ENCODE measurements at places on chromosomes 16 and 17. TPM values are rescaled to one million over a fixed set of nuclear protein-coding genes. Genes with fewer than 3 reads are reported as not detected.
A peak's percentile ranks its signal among the peaks of the same experiment; 100 is the strongest.

GRCh38 chr16:75913958-75914357 lies 187.7 kb upstream of the CPHXL start:
- no peak overlapping the region for H3K27ac ChIP-seq
- H3K36me3 ChIP-seq: no peaks in the 10 kb centered on the region
- no peak overlapping the region for H3K4me3 ChIP-seq

DNA sequence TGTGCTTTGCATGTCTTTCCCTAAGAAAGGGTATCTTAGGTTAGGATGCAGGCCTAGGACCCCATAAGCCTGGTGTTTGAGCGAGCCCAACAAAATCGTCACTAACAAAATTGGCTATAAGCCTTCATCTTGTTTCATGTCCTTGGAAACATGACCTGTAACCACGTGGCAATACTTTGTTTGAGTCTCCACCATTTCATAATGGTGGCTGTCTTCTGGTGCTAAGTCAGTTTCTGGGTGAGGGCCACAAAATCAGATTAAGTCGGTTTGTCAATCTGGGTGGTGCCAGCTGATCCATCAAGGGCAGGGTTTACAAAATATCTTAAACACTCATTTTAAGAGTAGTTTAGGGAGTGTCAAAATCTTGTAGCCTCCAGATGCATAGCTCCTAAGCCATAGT lies 33.0 kb downstream of the C16orf54 start:
- no peak overlapping the region for H3K27ac ChIP-seq
- no peak for DNase-seq
- no peaks in the 10 kb centered on the region for H3K27me3 ChIP-seq
- no peaks in the 10 kb centered on the region for H3K4me1 ChIP-seq

GRCh38 chr17:3914312-3914670 lies 2.0 kb downstream of the P2RX1 start:
- no peak overlapping the region for H3K4me3 ChIP-seq
- DNase-seq: no peak
- H3K4me1 ChIP-seq: peaks cover 13% of the 10 kb centered on the region
- no peaks in the 10 kb centered on the region for H3K27me3 ChIP-seq
- H3K27ac ChIP-seq: no peak overlapping the region

CEMP1 gene
- total RNA-seq: 3.6 TPM

GRCh38 chr17:19024101-19025078 lies 19.8 kb upstream of the FAM83G start:
- H3K4me3 ChIP-seq: no peak overlapping the region
- H3K36me3 ChIP-seq: no peaks in the 10 kb centered on the region
- no peak for DNase-seq
- H3K4me1 ChIP-seq: no peaks in the 10 kb centered on the region

DNA sequence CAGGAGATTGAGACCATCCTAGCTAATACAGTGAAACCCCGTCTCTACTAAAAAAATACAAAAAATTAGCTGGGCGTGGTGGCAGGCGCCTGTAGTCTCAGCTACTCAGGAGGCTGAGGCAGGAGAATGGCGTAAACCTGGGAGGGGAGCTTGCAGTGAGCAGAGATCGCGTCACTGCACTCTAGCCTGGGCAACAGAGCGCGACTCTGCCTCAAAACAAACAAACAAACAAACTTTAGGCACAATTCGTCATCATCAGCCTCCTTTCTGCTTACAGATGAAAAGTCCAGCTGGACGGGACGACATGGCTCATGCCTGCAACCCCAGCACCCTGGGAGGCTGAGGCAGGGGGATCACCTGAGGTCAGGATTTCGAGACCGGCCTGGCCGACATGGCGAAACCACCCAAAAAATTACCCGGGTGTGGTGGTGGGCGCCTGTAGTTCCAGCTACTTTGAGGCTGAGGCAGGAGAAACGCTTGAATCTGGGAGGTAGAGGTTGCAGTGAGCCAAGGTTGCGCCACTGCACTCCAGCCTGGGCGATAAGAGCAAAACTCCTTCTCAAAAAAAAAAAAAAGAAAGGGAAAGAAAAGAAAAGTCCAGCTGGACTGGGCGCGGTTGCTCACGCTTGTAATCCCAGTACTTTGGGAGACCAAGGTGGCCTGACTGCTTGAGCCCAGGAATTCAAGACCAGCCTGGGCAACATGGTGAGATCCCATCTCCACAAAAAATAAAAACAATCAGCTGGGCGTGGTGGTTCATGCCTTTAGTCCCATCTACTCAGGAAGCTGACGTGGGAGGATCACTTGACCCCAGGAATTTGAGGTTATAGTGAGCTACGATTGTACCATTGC lies 1.5 kb upstream of the SPIRE2 start:
- H3K4me3 ChIP-seq: no peak overlapping the region
- no peak overlapping the region for H3K27ac ChIP-seq
- H3K27me3 ChIP-seq: no peaks in the 10 kb centered on the region

GRCh38 chr16:83682868-83683235 lies 124.9 kb upstream of the HSBP1 start:
- H3K4me1 ChIP-seq: no peaks in the 10 kb centered on the region
- no peaks in the 10 kb centered on the region for H3K36me3 ChIP-seq
- H3K27me3 ChIP-seq: no peaks in the 10 kb centered on the region
- H3K27ac ChIP-seq: no peak overlapping the region

SMYD4 gene
- 20.9 TPM for total RNA-seq

DNA sequence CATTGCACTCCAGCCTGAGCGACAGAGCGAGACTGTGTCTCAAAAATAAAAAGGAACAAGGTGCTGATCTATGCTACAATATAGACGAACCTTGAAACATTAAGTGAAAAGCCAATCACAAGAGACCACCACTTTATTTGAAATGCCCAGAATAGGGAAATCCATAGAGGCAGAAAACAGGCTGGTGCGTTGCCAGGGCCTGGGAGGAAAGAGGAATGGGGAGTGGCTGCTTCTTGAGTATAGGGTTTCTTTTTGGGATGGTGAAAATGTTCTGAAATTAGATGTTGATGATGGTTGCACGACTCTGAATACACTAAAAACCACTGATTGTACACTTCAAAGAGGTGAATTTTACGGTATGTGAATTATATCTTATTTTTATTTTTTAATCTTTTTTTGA lies 20.3 kb upstream of the GLIS2 start:
- peaks cover 22% of the 10 kb centered on the region for H3K4me1 ChIP-seq
- no peak for DNase-seq
- H3K27me3 ChIP-seq: no peaks in the 10 kb centered on the region
- no peak overlapping the region for H3K27ac ChIP-seq
- no peaks in the 10 kb centered on the region for H3K36me3 ChIP-seq

DNA sequence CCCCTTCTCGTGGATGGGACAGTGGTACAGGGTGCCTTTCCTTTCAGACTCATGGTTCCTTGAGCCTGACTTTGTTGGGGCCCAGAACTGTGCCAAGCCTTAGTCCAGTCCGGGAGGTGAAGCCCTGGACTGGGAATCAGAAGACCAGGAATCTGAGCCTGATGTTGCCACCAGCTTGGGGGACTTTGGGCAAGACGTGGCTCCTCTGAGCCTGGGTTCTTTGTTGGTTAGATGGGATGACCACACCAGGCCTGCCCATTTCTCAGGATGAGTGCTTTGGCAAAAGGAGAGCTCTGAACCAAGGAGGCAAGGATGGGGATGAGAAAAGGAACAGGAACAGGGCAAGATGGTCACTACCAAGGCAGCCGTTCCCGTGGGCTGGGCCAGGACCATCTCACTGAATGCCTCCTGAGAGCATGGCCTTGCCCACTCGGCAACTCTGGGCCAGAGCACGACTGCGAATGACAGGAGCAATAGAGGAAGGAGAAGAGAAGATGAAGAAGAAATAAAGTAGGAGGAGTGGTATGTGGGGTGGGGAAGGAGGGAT lies 32.5 kb downstream of the PITPNM3 start:
- H3K36me3 ChIP-seq: no peaks in the 10 kb centered on the region
- no peak for DNase-seq
- no peaks in the 10 kb centered on the region for H3K4me1 ChIP-seq
- H3K27ac ChIP-seq: no peak overlapping the region

- H3K27me3 ChIP-seq: no peaks in the 10 kb centered on the region
- no peak for DNase-seq
- no peak overlapping the region for H3K4me3 ChIP-seq
- no peaks in the 10 kb centered on the region for H3K4me1 ChIP-seq
- H3K36me3 ChIP-seq: no peaks in the 10 kb centered on the region
Measured at GRCh38 chr17:33732116-33732515, 439.0 kb upstream of the ASIC2 start.

- H3K4me1 ChIP-seq: peaks cover 31% of the 10 kb centered on the region
- H3K4me3 ChIP-seq: no peak overlapping the region
- H3K27me3 ChIP-seq: no peaks in the 10 kb centered on the region
- peak overlapping the region; percentile 62 for H3K27ac ChIP-seq
Measured at GRCh38 chr17:3888343-3889171, 4.3 kb downstream of the CAMKK1 start.

- H3K27ac ChIP-seq: no peak overlapping the region
- H3K36me3 ChIP-seq: no peaks in the 10 kb centered on the region
- H3K27me3 ChIP-seq: no peaks in the 10 kb centered on the region
- no peak for DNase-seq
- H3K4me3 ChIP-seq: no peak overlapping the region
Measured at GRCh38 chr16:5377280-5377898, 279.8 kb upstream of the EEF2KMT start.

MYL4 gene
- total RNA-seq: 5.2 TPM

- H3K4me3 ChIP-seq: no peak overlapping the region
- no peaks in the 10 kb centered on the region for H3K27me3 ChIP-seq
- H3K27ac ChIP-seq: no peak overlapping the region
- no peaks in the 10 kb centered on the region for H3K36me3 ChIP-seq
Measured at GRCh38 chr16:59690216-59690615, 956.1 kb upstream of the GOT2 start.

NXN gene
- 18.3 TPM for total RNA-seq

DNA sequence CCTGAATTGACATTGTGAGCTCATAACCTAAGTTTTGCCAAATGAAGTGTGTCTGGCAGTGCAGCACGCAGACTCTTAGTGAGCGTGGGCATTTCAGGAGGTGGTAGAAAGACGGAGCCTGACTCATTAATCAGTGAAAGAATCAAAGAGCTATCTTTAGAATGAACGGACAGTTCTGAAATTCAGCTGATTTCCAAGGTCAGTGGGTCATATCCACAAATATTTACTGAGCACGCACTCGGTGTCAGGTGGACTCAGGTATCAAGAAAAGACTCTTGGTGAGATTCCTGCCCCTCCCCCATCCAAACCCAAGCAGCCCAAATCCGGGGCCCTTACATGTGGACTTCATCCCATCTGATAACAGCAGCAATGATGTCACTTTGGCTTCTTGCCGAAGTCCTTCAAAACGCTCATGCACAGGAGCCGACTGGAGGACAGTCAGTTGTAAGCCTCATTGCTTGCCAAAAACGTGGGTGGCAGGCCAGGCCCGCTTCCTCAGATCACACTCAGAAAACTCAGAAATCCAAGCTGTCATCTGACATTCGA lies 185.8 kb downstream of the HS3ST3A1 start:
- no peaks in the 10 kb centered on the region for H3K27me3 ChIP-seq
- H3K27ac ChIP-seq: no peak overlapping the region
- no peaks in the 10 kb centered on the region for H3K36me3 ChIP-seq
- peaks cover 19% of the 10 kb centered on the region for H3K4me1 ChIP-seq
- no peak overlapping the region for H3K4me3 ChIP-seq

TBC1D26 gene
- total RNA-seq: not detected

DNA sequence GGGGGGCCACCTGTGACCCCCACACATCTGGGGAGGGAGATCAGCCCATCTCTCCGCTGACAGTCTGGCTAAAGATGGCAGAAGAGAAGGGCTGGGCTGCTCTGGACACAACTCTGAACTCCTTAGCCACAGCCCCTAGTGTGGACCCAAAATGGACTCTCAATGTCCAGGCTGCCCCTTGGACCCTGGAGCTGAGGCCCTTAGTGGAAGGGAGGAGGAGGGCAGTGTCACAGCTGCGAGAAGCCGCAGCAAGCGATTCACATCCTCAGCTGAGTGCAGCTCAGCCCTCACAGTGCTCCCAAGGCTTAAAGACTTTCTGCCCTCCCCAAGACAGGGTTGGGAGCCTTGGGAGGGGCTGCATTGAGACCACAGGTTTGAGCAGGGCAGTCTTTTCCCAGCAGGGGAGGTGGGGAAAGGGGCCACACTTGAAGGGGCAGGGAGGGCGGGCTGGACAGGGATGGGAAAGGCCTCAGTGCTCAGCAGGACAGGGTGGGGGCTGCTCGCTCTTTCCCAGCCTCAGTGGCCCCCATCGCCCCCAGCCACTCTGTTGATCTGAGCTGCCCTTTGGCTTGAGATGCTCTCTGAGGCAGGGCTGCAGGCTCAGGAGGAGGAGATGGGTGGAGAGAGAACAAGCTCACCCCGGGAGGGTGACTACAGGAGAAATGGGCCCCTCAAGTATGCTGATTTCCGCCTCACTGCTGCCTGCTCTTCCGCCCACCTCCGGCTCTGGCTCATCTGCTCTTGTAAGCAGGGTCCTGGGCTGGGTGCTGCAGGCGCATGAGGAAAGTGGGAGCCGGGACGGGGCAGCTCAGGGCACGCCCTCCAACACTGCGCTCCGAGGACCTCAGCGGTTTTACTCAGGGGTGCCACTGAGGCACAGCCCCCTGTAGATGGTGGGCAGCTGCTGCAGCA lies 50.9 kb upstream of the MTSS2 start:
- DNase-seq: no peak
- H3K36me3 ChIP-seq: no peaks in the 10 kb centered on the region
- no peaks in the 10 kb centered on the region for H3K27me3 ChIP-seq
- H3K4me1 ChIP-seq: peaks cover 55% of the 10 kb centered on the region
- no peak overlapping the region for H3K27ac ChIP-seq

ABI3 gene
- total RNA-seq: 4.2 TPM

CCL16 gene
- not detected for total RNA-seq

DNA sequence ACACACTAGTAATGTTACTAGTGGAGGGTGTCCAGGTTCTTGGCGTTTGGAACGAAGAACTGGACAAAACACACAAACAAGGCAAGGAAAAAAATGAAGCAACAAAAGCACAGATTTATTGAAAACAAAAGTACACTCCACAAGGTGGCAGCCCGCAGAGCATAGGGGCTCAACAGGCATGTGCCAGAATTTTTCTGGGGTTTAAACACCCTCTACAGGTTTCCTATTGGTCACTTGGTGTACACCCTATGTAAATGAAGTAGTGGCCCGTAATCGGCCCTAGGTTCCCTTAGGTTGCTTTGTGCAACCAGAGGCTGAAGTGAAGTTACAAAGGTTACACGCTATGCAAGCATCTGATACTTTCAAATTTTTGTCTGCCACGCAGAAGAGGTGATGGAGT lies 8.1 kb downstream of the OR2C1 start:
- H3K27ac ChIP-seq: no peak overlapping the region
- DNase-seq: no peak
- H3K36me3 ChIP-seq: no peaks in the 10 kb centered on the region

DNA sequence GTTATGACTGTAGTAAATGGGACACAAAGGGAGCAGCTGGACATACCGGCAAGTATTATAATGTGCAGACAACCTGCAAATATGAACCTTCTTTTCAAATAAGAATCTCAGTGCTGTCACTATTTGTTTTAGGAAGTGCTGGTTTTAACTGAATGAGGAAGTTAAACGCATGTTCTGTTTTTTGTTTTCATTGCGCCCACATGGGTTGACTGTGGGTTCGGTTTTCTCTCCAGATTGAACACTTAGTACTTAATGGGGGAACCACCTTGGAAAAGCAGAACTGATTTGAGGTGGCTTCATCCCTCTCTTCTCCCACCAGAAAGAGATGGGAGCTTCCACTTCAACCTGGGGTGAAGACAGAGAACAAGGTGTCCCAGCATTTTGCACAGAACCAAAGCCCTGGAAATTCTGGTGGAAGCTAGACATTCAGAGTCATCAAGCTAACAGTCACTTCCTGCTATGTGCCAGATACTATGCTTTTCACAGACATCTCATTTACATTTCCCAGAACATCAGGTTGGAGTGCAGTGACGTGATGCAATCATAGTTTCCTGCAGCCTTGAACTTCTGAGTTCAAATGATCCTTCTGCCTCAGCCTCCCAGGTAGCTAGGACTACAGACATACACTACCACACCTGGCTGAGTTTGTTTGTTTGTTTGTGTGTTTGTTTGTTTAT lies 149.8 kb downstream of the CDH13 start:
- no peaks in the 10 kb centered on the region for H3K4me1 ChIP-seq
- no peak for DNase-seq
- no peak overlapping the region for H3K4me3 ChIP-seq
- H3K27me3 ChIP-seq: no peaks in the 10 kb centered on the region

AOC3 gene
- total RNA-seq: 7.3 TPM

GUCY2D gene
- total RNA-seq: not detected

NPIPB8 gene
- total RNA-seq: not detected
